ENCODE measurements at places on chromosomes 7 and 10.
A peak's percentile ranks its signal among the peaks of the same experiment; 100 is the strongest.

DNA sequence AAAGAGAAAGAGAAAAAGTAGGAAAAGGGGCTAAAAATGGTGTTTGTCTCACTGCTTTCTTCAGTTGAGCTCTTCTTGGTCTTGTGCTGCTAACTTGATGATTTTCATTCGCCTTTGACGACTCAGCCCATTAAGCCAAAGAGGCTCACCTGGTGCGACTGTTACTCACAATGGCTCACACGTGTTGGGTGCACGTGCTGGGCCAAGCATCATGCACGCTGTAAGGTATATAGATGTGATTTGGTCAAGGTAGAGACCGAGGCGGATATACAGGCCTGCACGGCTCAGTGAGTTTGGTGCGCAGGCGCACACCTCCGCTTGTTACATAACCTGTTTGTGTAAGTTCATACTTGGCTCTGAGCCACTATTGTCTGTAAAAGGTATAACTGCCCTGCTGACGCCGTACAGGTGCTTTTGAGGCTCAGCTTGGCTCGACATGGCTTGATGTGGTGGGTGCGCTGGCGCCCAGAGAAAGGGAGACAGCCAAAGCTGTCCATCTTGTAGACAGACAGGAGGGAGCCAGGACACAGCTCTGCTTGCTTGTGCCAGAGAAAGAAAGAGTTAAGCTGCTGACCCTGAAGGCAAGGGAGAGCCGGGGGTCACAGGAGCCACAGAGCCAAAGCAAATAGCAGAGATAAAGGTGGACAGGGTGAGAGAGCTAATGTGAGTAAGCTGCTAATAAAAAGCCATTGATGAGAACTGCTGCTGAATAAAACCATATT, 33.6 kb downstream of the ANKRD16 start:
- no peak for DNase-seq

- DNase-seq = no peak
Observed at GRCh38 chr10:29734640-29734961, 99.8 kb upstream of the SVIL start.

DNA sequence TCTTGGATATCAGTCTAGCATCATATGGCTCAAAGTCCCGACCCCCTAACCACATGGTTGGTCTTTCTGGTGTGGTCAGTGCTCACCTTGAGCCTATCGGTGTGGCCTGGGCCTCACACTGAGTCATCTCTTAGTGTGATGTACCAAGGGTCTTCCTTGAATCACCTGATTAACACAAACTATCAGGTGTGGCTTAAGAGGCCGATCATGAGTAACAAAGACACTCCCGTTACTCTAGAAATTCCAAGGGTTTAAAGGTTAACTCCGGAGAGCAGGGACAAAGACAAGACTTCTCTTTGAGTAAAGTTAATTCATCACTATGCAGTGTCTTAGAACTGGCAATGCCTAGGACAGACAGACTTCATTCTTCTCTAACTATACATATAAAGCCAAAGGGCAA, 52.3 kb upstream of the ARMC3 start:
- no peak for DNase-seq

DNA sequence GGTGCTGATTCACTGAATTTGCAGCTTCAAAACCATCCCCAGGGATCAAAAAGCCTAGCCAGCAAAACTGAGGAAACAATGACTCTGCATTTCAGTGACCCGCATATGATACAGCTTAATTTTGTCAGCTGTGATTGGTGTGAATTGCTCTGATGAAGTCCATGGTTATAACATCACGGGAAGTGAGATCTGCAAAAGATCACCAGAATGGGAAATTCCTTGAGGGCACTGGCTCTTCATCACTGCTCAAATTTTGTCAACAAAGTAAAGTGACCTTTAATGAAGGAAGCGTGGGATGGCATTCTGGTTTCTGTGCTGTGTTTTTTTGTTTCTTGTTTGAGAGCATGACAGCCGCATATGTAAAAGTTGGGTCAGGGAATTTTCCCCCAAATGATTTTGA, 745.9 kb downstream of the GATA3 start:
- no peak for DNase-seq

- DNase-seq = no peak
Observed at GRCh38 chr10:31875608-31876007, 53.0 kb downstream of the ARHGAP12 start.

DNA sequence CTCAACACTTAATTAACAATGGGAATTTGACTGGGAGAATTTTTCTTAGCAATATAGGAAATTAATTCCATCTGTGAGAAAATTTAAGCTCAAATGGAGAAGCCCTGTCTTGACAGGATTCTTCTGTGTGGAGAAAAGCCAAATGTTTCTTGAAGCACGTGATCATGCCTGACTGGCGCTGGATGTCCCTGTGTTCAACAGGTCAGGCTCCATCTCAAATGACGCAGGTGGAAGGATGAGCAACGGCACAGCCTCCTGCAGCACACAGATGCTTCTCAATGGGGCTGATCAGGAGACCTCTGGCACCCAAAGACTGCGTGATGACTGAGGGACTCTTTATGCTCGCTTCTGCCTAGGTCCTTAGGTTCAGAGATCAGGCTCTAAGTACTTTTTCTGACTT, 143.8 kb downstream of the RSU1 start:
- DNase-seq = peak; percentile 8

DNA sequence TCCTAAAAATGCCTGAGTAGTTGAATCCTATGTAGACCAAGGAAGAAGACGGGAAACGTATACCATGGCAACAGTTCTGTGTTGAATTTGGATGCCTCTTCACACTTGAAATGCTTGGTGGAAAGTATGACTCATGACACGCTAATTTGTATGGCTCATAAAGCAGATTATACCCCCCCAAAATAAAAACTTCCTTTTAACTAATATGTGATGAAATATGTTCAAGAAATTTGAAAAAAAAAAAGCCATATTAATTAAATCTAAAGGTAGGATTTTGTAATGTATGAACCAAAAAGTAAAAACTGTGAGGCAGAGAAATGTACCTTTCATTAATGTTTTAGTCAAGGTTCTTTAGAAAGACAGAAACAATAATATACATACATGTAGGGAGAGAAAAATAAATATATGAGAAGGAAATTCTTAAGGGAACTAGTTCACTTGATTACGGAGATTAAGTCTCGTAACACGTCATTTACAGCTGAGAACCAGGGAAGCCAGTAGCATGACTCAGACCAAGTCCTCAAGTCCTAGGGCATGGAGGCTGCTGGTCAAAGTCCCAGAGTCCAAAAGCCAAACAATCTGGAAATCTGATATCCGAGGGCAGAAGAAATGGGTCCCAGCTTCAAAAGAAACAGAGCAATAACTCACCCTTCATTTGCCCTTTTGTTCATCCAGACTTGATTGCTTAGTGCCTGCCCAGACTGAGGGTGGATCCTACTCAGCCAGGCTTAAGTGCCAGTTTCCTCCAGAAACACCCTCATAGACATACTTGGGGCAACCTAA, 485.1 kb downstream of the SEMA3D start:
- peak; percentile 89 for DNase-seq

- no peak for DNase-seq
Observed at GRCh38 chr10:132438091-132439024, 41.4 kb downstream of the PWWP2B start.

DNA sequence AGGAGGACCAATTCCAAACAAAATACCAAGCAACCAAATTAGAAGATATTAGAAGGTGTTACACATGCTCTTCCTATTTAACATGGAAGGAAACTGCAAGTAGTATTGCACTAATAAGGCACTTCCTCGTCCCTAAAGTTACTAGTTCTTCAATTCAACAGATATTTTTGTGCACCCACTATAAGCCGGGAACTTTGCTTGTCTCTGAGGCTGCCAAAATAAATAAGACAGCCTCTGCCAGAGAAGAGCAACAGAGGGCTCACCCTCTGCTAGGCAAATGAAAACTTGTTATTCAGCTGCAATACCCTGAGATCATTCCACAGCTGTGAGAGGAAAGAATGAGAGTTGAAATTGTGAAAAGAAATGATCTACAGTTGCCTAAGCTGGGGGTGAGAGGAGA, 37.4 kb upstream of the GSAP start:
- DNase-seq = no peak

- no peak for DNase-seq
Observed at GRCh38 chr10:98778277-98778759, 331.6 kb upstream of the HPS1 start.

GRCh38 chr10:108782411-108782810, 1140.9 kb downstream of the XPNPEP1 start:
- no peak for DNase-seq

- no peak for DNase-seq
Observed at GRCh38 chr7:65390588-65390987, 16.9 kb downstream of the ZNF92 start.

GRCh38 chr10:106789623-106790022, 374.9 kb downstream of the SORCS1 start:
- no peak for DNase-seq

DNA sequence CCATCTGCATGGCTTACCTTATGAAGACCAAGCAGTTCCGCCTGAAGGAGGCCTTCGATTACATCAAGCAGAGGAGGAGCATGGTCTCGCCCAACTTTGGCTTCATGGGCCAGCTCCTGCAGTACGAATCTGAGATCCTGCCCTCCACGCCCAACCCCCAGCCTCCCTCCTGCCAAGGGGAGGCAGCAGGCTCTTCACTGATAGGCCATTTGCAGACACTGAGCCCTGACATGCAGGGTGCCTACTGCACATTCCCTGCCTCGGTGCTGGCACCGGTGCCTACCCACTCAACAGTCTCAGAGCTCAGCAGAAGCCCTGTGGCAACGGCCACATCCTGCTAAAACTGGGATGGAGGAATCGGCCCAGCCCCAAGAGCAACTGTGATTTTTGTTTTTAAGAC, 12.4 kb downstream of the DUSP5 start:
- no peak for DNase-seq

- DNase-seq = peak; percentile 68
Observed at GRCh38 chr7:122688400-122688998, 10.4 kb downstream of the RNF133 start.

DNA sequence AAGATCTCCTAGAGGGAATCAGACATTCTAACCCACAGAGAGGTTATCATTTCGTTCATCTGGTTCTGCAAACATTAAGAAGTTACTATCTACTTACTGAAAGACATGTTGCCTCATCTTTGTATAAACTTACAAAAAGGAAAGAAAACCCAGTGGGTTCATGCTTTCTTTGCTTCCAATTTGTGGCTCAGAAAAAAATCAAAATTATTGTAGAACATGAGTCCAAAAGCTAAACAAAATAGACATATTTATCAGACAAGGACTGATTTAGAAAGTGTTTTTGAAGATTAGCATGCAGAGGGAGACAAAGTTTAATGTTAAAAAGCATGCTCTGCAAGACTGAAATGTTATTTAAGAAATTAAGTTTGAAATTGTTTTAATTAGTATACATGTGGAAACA, 123.1 kb downstream of the MBL2 start:
- no peak for DNase-seq

GRCh38 chr10:104303594-104304355, 34.5 kb downstream of the ITPRIP start:
- no peak for DNase-seq

GRCh38 chr10:25901199-25901598, 32.8 kb upstream of the MYO3A start:
- DNase-seq = no peak

GRCh38 chr10:27439101-27439500, 65.0 kb upstream of the RAB18 start:
- no peak for DNase-seq

GRCh38 chr7:46568420-46569132, 647.5 kb upstream of the IGFBP3 start:
- no peak for DNase-seq

DNA sequence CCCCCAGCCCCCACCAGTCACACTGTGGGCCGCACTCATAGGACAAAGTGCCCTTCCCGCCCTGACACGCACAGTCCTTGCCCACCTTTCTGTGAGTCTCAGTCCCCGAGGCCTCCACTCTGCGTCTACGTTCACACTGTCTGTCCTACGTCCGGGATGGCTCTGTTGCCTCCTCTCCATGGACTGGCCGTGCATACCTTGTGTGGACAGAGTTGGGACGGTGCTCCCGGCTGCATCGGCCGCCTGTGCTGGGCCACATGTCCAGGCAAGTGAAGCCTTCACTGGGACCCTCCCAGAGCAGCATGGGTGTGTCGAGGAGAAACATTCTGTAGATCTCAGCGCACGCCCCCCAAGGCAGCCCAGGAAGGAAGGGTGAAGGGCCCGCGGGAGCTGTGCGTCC, 239.0 kb downstream of the MGMT start:
- no peak for DNase-seq

GRCh38 chr10:72847681-72848080, 45.9 kb upstream of the OIT3 start:
- DNase-seq = no peak

DNA sequence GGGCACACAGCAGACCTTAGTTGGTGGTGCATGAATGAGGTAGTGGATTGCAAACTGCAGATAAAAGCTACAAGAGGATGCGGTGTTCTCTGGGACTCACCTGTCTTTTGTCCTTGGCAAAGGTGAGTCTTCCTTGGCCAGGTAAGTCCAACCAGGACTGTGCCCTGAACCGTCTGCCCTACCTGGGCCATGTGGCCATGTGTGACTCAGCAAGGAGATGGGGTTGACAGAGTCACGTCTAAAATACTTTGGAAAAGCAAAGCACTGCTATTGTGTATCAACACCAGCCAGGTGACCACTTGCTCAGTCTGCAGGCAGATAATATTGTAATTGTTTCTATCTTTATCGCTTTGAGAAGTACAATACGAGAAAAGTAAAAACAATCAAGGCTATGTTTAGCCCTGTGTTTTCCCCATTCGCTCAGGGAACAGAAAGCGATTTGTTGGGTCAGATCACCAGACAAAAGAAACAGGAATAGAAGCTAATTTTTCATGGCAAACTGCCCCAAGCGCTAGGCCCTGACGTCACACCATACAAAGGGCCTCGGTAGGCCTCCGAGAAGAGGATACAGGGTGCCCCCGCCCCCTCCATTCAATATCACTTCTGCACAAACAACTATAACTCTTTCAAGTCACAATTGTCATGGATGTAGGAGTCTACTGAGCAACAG, 57.3 kb downstream of the FAM53B start:
- DNase-seq = no peak

- no peak for DNase-seq
Observed at GRCh38 chr7:424301-424935, 95.2 kb downstream of the PDGFA start.

GRCh38 chr7:1247527-1248041, 14.9 kb downstream of the UNCX start:
- DNase-seq = peak; percentile 82

GRCh38 chr10:114684084-114684821, 26.2 kb upstream of the ABLIM1 start:
- DNase-seq = no peak

- DNase-seq = no peak
Observed at GRCh38 chr7:99004216-99004615, 125.9 kb downstream of the TRRAP start.

GRCh38 chr10:118163217-118163616, 116.5 kb upstream of the RAB11FIP2 start:
- no peak for DNase-seq

DNA sequence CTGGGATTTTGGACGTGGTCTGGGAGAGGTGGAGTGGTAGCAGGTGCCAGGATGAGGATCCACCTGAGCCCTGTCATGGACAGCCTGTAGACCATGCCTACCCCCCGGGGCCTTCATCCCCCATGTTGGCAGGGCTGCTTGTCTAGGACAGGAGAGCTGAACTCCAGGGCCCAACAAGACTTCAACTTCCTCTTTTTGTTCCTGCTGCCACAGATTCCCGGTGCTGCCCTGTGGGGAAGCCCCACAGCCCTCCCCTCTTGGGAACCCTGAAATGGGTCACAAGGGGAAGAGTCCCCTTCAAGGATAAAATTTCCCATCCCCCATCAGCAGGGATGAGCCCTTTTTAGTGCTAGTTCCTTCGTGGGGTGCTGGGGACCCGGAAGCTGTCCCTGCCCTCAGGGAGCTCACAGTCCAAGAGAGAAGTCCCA, 1.3 kb upstream of the CUEDC2 start:
- no peak for DNase-seq
